ENCODE measurements at places on chromosomes 7 and 10.
A peak's percentile ranks its signal among the peaks of the same experiment; 100 is the strongest.

GRCh38 chr7:106187613-106188350 lies 75.7 kb upstream of the SYPL1 start:
- H3K27me3 ChIP-seq: peaks cover 28% of the 10 kb centered on the region
- no peak overlapping the region for H3K4me3 ChIP-seq
- H3K27ac ChIP-seq: no peak overlapping the region
- H3K36me3 ChIP-seq: no peaks in the 10 kb centered on the region

DNA sequence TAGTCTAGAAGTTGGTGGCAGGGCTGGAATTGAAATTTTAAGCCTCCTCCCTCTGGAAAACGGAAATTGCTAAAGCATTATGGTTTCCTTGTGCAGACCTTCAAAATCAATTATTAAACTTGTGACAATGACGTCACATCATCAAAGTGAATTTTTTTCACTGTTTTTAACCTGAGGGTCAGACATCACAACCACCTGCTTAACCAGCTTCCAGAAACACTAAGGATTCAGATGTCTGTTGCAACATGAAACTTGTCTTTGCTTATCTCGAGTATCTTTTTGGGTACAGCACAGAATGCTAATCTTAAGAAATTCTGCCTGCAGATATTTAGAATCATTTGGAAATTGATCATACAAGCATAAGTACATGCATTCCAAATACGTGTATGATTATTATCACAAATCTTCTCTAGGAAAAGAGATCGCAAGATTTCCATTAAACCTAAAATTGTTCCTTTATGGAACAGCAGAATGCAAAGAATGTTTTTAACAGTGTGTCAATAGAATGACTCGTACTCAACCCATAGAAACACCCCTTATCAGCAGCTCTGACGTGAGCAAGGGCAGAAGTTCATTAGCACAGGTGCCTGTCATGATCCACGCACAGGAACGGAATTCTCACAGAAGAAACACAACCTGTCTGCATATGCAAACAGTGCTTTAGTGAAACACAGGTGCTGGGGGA lies 4.1 kb upstream of the GTPBP4 start:
- H3K36me3 ChIP-seq: peaks cover 24% of the 10 kb centered on the region
- no peak overlapping the region for H3K4me3 ChIP-seq
- H3K27ac ChIP-seq: no peak overlapping the region
- H3K27me3 ChIP-seq: no peaks in the 10 kb centered on the region
- peaks cover 5% of the 10 kb centered on the region for H3K4me1 ChIP-seq

GRCh38 chr7:19851504-19851903 lies 78.1 kb upstream of the TMEM196 start:
- DNase-seq: no peak
- H3K36me3 ChIP-seq: no peaks in the 10 kb centered on the region
- no peak overlapping the region for H3K4me3 ChIP-seq
- no peaks in the 10 kb centered on the region for H3K4me1 ChIP-seq
- H3K27me3 ChIP-seq: no peaks in the 10 kb centered on the region

DNA sequence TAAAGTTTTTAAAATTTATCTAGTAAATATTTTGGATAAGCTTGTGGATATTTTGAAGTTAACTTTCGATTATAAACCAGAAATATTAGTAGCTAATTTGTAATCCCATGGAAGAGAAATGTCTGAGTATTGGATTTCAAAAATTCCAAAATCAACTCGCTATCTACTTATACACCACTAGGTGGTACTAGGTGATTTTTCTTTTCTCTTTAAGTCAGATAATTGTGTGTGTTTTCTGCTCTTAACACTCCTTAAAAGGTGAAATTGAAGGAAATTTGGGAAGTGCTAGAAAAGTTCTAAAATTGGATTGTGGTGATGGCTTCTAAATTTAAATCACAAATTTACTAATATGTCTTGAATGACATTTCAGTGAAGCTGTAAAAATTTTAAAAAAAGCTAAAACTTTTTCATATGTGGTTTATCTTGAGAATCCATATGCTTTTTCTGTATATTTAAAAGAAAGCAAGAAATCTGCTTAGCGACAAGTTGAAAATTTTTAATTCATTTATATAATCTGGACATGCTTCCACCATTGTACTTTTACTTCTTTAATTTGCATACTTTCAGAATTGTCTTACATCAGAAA lies 90.2 kb downstream of the IPMK start:
- H3K27ac ChIP-seq: no peak overlapping the region
- H3K4me3 ChIP-seq: no peak overlapping the region
- H3K27me3 ChIP-seq: peaks cover 11% of the 10 kb centered on the region
- DNase-seq: no peak
- H3K4me1 ChIP-seq: no peaks in the 10 kb centered on the region
- no peaks in the 10 kb centered on the region for H3K36me3 ChIP-seq

- no peak for DNase-seq
- no peaks in the 10 kb centered on the region for H3K27me3 ChIP-seq
- H3K4me1 ChIP-seq: peaks cover 30% of the 10 kb centered on the region
- peaks cover 51% of the 10 kb centered on the region for H3K36me3 ChIP-seq
- peak overlapping the region; percentile 77 for H3K27ac ChIP-seq
- no peak overlapping the region for H3K4me3 ChIP-seq
Observed at GRCh38 chr7:32588657-32589056, 93.4 kb downstream of the AVL9 start.

GRCh38 chr7:102432442-102433218 lies 745 bp upstream of the ORAI2 start:
- H3K4me1 ChIP-seq: peaks cover 39% of the 10 kb centered on the region
- H3K27ac ChIP-seq: peak overlapping the region; percentile 89
- no peaks in the 10 kb centered on the region for H3K27me3 ChIP-seq

DNA sequence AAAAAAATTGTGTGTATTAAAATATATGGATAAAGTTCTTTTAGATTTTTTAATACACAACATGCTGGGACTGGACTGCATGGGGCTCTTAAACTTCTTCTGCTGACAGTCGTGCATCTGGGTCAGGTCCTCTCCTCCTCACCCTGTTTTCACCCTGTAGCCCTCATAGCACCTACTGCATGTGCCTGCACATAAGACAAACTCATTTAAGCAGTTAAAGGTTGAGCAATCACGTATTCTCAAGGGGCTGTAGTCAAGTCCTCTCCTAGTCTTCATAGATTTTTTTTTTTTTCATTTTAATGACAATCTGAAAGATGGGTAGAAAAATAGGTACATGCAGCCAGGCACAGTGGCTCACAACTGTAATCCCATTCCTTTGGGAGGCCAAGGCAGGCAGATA lies 23.6 kb upstream of the PDCD4 start:
- peaks cover 43% of the 10 kb centered on the region for H3K4me1 ChIP-seq
- H3K27me3 ChIP-seq: no peaks in the 10 kb centered on the region
- H3K36me3 ChIP-seq: no peaks in the 10 kb centered on the region
- no peak for DNase-seq

- H3K27ac ChIP-seq: peak overlapping the region; percentile 79
- peak overlapping the region; percentile 96 for H3K4me3 ChIP-seq
- peaks cover 68% of the 10 kb centered on the region for H3K36me3 ChIP-seq
- H3K27me3 ChIP-seq: no peaks in the 10 kb centered on the region
- H3K4me1 ChIP-seq: peaks cover 54% of the 10 kb centered on the region
Observed at GRCh38 chr10:110498087-110498981, 627 bp downstream of the DUSP5 start.

DNA sequence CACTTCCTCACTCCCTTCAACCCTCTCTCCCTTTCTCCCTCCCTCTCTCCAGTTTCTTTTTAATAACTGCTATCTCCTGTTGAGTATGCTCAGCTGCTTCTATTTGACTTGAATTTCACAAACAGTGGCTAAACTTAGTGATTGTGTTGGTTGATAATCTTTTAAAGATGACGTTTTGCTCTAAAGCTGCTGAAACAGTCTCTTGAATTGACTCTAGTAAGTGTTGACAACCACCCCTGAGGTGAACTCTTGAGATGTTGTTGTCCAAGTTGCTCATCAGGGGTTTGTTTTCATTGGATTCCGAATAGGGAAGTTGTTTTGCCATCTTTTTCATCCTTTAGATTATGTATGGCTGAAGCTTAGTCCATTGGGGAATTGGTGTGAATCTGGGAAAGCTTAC lies 176.2 kb downstream of the TWIST1 start:
- no peak for DNase-seq
- H3K27ac ChIP-seq: no peak overlapping the region
- no peaks in the 10 kb centered on the region for H3K36me3 ChIP-seq

DNA sequence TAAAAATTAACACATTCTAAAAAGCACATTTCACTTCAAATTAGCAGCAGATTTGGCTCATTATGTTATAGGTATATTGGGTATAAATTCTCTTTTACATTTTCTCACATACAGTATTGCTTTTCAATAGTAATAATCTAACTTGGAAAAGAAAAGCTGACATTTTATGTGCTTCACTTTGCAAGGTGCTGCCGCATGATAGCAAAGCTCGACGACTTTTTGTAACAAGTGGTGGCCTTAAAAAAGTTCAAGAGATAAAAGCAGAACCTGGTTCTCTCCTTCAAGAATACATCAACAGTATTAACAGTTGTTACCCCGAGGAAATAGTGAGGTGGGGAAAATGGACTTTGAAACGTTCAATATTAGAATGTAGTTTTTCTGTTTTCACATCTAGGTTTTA lies 65.5 kb downstream of the SPAG6 start:
- no peak overlapping the region for H3K27ac ChIP-seq
- H3K27me3 ChIP-seq: peaks cover 11% of the 10 kb centered on the region
- no peak for DNase-seq
- H3K4me1 ChIP-seq: peaks cover 3% of the 10 kb centered on the region
- no peak overlapping the region for H3K4me3 ChIP-seq
- no peaks in the 10 kb centered on the region for H3K36me3 ChIP-seq

- no peaks in the 10 kb centered on the region for H3K4me1 ChIP-seq
- H3K36me3 ChIP-seq: no peaks in the 10 kb centered on the region
- H3K27me3 ChIP-seq: no peaks in the 10 kb centered on the region
- H3K27ac ChIP-seq: no peak overlapping the region
Observed at GRCh38 chr10:131701131-131701947, 199.5 kb upstream of the PPP2R2D start.

Measured in activated T-helper 2 cell treated with anti-CD3 and anti-CD28 coated beads, Interferon-gamma antibody, Interleukin-2, Interleukin-4, amounts not matched to agents 10 μg/mL and 5 μg/mL and 100 μg/mL, durations not matched to agents 14 hours and 24 hours and 36 hours (primary cell).